ENCODE measurements at places on chromosomes 2 and 18.

DNA sequence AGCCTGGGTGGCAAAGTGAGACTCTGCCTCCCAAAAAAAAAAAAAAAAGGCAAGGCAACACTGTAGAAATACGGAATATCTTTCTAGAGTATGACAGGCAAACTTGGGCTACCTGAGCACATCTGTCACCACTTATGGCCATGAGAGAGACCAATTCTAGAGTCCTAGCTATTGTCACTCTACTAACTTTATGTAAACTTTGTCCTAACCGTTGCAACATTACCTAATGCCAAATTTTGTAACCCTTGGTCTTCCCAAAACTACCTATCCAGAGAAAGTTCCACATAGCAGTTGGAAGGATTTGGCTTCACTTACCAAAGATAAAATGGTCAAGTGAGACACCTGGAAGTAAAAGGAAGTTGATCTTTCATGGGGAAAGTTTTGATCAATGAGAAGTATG, 26.6 kb upstream of the SCN7A start:
- no peak for DNase-seq

DNA sequence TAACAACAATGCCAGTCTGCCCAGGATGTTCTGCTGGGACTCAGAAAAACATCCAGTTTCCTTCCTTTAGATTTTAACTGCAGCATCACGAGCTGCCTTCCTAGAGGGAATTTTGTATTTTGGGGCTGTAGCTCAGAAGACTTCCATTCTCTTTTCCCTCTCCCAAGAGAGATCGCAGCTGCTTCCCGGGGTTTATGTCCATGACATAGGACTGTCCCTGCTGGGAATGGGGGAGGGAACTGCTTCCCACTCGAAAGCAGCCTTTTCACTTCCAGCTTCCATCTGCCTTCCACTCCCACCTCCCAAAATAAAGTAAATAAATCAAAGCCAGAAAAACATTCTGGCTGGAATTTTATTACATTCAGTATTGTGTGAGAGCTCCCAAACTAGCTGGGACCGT, 52.4 kb downstream of the LIMS1 start:
- DNase-seq: no peak

DNA sequence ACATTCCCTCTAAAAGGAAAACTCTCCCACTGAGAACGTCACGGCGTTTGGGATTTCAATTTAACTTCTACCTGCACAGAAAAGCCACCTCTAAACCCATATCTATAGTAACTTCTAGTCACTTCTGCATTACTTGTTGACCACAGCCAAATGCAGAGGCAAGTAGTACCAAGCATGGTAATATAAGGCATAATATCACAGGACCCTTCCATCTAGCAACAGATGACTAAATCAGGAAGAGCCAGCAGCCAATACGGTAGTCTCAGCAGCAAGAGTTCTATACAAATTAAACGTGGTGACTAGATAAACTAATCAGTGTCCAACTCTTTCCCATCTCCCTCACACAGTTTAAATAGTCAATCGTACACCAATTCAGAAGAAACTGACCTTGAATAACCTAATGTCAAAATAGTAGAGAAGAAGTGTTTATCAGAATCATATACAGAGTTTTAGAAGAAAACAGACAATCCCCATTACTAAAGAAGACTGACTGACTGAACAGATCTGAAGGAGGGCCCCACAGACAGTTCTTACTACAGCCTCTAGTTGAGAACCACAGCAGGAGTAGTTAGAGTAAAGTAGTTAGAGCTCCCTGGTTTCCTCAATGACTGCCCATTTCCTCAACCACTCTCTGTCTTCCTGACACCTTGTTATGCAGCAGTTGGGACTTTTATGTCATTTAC, 30.0 kb downstream of the MEMO1 start:
- no peak for DNase-seq

GRCh38 chr18:13455960-13456481, 237.5 kb downstream of the LDLRAD4 start:
- no peak for DNase-seq

GRCh38 chr18:69399253-69399652, 1.4 kb upstream of the DOK6 start:
- DNase-seq: no peak

GRCh38 chr18:55116863-55117262, 157.6 kb upstream of the CCDC68 start:
- no peak for DNase-seq

- no peak for DNase-seq
These were observed 418.9 kb upstream of the FANCL start for GRCh38 chr2:58660046-58660445.

DNA sequence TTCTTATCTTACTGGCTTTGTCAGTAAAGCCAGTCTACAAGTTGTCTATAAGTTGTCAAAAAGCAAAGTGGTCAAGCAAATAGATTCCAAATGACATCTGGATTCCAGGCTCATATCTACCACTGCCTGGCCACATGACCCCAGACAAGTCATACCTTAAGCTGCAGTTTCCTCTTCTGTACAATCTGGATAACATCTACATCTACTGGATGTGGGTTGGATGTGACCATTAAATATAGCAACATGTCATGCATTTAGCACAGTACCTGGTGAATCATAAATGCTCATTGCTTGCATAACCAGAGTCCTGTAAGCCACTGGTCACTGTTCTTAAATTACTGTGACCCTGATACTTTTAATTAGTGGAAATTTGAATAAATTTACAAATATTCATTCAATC, 16.8 kb downstream of the COBLL1 start:
- DNase-seq: no peak

- DNase-seq: no peak
These were observed 67.4 kb downstream of the ADNP2 start for GRCh38 chr18:80176334-80177073.

Measured in NCI-H187 treated with DMSO at 0.1 percent for 48 hours (cell line).